ENCODE measurements at places on chromosomes 3 and 15.

DNA sequence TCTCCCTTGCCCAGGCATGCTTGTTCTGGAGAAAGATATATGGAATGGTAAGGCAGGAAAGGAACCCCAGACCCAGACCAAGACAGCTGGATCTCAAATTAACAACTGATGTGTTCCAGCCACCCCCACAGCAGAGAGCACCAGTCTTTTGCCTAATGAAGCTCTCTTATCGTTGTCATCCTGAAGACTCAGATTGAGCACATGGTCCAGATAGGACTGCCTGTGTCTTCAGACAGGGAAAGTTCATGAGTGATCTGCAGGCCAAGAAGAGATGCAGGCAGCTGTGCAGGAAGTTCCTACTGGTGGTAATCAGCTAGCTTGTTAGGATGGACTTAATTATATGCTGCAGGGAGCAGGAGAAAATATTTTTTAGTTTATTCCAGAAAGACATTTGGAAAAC lies 53.3 kb downstream of the PPP2R3A start:
- DNase-seq: no peak

GRCh38 chr3:123733805-123734526 lies 149.1 kb upstream of the HACD2 start:
- no peak for DNase-seq

- no peak for DNase-seq
Observed at GRCh38 chr3:16102905-16103364, 71.5 kb upstream of the GALNT15 start.

DNA sequence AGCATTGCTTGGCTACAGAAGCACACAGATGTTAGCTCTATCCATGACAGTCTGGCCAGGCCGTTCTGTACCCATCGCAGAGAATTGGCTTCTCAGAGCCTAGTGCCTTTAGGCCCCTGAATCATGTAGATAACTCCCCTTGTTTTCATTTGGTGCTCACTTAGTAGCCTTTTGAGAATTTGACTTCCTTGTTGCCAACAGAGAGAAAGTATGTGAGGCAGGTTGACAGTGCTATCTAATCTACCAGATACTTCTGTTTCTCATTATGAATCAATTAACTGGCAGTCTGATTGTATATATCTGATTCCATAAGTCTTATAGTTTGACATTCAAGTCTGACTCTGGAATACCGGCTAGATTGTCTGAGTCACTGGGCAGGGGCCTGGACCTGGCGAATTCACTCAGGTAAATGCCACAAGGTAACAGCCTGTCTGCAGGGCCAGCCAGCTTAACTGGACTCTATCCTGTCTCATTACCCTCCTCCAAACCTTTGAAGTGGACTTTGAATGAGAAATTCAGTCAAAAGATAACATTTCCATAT lies 160.2 kb downstream of the GHSR start:
- DNase-seq: no peak

DNA sequence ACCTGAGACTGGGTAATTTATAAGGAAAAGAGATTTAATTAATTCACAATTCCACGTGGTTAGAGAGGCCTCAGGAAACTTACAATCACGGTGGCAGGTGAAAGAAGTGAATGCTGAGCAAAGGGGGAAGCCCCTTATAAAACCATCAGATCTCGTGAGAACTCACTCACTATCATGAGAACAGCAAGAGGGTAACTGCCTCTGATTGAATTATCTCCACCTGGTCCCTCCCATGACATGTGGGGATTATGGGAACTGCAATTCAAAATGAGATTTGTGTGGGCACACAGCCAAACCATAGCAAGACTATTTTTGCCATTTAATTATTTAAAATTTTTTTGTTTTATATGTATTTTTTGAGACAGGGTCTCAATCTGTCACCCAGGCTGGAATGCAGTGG lies 27.0 kb upstream of the KCTD6 start:
- DNase-seq: no peak

DNA sequence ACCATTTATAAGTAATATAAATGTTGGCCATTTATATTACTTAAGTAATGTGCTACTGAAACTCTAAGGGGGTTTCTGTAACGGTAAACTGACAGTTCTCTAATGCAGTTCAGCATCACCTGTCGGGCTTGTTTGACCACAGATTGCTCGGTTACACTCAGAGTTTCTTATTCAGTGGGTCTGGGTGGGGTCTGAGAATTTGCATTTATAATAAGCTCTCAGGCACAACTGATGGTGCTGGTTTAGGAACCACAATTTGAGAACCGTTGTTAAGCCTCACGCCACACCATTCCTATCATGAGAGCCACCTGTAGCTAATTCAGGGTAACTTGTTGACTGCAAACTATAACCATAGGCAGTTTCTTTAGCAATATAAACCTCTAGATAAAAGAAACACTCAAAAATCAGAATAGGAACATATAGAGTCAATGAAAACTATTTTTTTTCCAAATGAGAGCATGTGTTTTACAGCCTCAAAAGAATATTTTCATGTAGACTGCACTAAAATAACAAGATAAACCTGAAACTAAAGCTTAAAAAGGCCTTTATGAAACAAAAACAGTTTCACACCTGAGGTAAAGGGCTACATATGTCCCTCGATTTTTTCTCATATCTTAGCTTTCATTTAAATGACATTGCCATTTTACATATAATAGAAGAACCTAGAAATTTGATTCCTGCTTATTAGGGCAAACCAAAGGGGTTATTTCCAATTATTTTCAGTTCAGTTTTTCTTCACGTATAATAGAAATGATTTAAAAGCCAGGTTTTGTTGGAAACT lies 604.8 kb downstream of the UNC13C start:
- no peak for DNase-seq

Data from activated B cell treated with CpG ODN at 0.5 μM for 24 hours (primary cell).